A549 (cell line): ENCODE measurements at places on chromosomes 2 and 18.

- no peak for DNase-seq
These were observed 47.4 kb downstream of the LRPPRC start for GRCh38 chr2:43948370-43948769.

DNA sequence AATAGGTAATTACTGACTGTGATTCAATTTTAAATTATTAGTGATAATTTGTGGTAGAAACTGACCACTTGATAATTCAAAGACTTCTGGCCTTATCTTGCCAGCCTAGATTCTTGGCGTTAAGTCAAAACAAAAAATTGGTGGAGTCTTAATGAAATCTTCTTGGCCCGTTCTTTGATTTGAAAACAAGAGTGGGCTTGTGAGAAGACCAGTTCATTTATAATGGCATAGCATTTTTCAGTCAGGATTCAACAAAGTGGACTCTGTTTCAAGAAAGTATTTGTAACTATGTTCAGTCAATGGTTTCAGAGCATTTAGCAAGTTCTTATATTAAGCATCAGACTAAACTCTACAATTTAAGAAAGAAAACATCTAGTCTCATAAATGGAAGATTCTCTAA, 26.0 kb downstream of the ITGA4 start:
- DNase-seq: no peak

DNA sequence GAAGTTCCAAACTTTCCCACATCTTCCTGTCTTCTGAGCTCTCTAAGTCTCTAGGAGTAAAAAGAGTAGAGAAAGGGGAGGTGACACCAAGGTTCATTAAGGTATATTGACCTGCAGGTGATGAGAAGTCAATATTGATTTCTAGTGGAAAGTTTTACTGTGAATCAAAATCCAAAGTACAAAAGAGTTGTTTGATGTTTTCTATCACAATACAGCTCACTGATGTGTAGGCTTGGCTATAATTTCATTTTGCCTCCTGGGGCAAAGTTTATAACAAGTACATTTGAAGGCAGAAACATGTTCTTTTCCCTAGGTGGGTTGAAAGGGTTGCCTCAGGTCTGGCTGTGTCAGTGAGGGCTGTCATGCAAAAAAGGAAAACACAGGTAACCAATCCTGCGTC, 65.2 kb upstream of the LRPPRC start:
- DNase-seq: no peak

DNA sequence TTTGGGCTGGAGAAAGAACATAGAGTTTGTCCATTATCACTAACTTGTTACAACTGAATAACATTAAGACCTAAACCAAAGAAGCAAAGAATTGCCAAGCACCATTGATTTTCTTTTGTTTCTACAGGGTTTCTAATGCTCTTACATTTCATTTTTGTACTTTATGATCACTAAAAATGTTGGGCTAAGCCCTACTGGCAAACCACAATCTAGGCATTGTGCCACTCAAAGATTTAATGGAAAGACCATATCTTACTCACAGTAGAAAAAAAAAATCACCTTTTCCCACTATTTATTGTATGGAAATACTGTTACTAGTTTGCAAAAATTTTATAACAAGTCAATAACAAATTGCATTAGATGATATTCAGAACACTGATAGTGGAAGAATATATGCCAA, 447.4 kb upstream of the PKDCC start:
- no peak for DNase-seq

DNA sequence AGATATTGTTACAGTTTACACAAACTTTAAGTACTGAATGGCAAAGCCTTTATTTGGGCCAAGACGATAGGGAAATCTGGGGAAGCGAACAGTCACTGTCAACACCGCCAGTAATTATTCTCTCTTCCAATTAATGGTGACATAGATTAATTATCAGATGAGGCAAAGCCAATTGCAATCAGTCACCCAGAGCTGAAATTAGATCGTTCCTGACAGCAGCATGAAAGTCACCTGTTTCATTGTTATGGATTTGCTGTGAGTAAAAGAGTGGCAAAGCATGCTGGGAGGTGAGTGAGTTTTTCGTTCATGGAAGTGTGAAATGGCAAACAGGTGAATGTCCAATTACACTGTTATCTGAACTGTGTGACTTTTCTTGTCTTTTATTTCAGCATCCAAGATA, 164.8 kb upstream of the KLHL14 start:
- DNase-seq: no peak
